ENCODE measurements at places on chromosomes 6 and 20. TPM values are rescaled to one million over a fixed set of nuclear protein-coding genes. Genes with fewer than 3 reads are reported as not detected.

- no peak for DNase-seq
- H3K27me3 ChIP-seq: no peaks in the 10 kb centered on the region
- peaks cover 95% of the 10 kb centered on the region for H3K36me3 ChIP-seq
- no peak overlapping the region for H3K4me3 ChIP-seq
- H3K27ac ChIP-seq: no peak overlapping the region
These were observed 54.2 kb downstream of the DSTN start for GRCh38 chr20:17624070-17624469.

DNA sequence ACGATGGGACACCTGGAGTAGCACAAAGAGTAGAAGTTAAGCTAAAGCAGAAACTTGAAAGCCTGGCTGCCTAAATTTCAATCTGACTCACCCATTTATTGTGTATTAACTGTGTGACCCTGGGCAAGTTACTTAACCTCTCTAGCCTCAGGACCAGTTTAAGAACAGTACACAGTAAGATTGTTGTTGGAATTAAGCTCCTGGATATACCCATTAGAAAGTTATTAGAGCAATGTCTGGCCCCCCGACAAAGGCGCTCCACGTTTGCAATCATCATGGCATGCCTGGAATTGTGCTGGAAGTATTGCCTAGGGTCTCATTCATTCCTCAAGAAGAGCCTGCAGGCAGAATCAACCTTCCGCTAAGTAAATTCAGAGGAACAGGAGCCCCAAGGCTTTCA lies 1.4 kb downstream of the SDC4 start:
- H3K4me1 ChIP-seq: peaks cover 42% of the 10 kb centered on the region
- H3K27ac ChIP-seq: peak overlapping the region; percentile 95
- H3K36me3 ChIP-seq: no peaks in the 10 kb centered on the region

- no peaks in the 10 kb centered on the region for H3K27me3 ChIP-seq
- H3K4me3 ChIP-seq: no peak overlapping the region
- H3K4me1 ChIP-seq: peaks cover under 1% of the 10 kb centered on the region
- no peak overlapping the region for H3K27ac ChIP-seq
- DNase-seq: no peak
- H3K36me3 ChIP-seq: no peaks in the 10 kb centered on the region
These were observed 449.3 kb upstream of the CITED2 start for GRCh38 chr6:139823808-139824126.

DNA sequence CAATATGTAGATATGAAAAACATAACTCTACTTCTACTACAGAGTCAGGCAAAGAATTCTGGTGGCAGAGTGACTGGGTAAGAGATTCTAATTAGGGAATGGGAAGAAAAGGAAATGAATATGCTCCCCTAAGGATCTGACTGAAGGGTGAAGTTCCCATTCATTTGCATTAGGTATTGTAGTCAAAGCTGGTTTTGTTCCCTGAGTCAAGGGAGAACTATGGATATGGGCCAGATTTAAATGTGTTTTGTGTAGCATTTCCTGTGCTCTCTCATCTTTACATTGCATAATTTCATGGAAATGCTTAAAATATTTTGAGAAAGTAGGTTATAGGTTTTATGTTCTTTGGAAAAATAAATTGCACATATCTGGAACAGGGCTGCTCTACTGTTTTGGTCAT lies 299.7 kb downstream of the BTBD3 start:
- H3K27ac ChIP-seq: no peak overlapping the region
- H3K4me3 ChIP-seq: no peak overlapping the region
- no peaks in the 10 kb centered on the region for H3K36me3 ChIP-seq
- no peaks in the 10 kb centered on the region for H3K27me3 ChIP-seq

- H3K4me3 ChIP-seq: no peak overlapping the region
- no peaks in the 10 kb centered on the region for H3K27me3 ChIP-seq
- no peaks in the 10 kb centered on the region for H3K4me1 ChIP-seq
- H3K36me3 ChIP-seq: no peaks in the 10 kb centered on the region
These were observed 121.0 kb upstream of the GJE1 start for GRCh38 chr6:142011775-142012174.

GRCh38 chr6:30749554-30750378 lies 5.4 kb upstream of the IER3 start:
- peaks cover 71% of the 10 kb centered on the region for H3K4me1 ChIP-seq
- peak overlapping the region; percentile 96 for H3K27ac ChIP-seq
- DNase-seq: no peak
- H3K4me3 ChIP-seq: no peak overlapping the region
- H3K27me3 ChIP-seq: no peaks in the 10 kb centered on the region

GRCh38 chr20:9889270-9889981 lies 50.5 kb upstream of the PAK5 start:
- no peaks in the 10 kb centered on the region for H3K27me3 ChIP-seq
- no peak for DNase-seq
- H3K36me3 ChIP-seq: no peaks in the 10 kb centered on the region
- H3K27ac ChIP-seq: no peak overlapping the region

DNA sequence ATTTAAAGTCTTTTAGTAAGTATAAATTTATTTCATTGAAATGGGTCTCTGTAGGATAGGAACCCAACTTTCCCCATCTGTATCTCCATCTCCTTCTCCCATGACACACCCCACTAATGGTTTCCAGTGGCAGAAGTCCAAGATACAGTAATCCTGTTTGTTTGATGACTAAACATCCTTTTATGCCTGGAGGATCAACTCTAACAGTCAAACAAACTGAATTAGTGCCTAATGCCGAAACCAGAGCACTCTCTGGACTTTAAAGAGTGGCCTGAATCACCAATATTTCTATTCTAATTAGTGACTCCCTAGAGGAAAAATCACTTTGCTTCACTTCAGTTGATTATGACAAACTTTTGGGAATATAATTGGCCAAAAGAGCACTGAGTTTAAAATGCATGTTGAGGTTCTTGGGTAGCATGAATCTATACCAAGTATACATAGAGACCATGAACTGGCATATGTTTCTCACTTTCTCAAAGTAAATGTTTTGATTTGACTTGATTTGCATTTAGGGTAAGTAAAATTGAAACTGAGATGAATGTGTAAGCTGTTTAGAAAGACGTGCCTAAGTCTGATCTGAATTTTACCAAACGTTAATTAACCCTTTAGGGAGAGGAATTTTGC lies 776.4 kb upstream of the NRSN1 start:
- no peaks in the 10 kb centered on the region for H3K27me3 ChIP-seq
- H3K4me3 ChIP-seq: no peak overlapping the region
- DNase-seq: no peak
- H3K4me1 ChIP-seq: no peaks in the 10 kb centered on the region
- no peaks in the 10 kb centered on the region for H3K36me3 ChIP-seq

- H3K27ac ChIP-seq: peak overlapping the region; percentile 67
- H3K27me3 ChIP-seq: no peaks in the 10 kb centered on the region
- peaks cover 27% of the 10 kb centered on the region for H3K4me1 ChIP-seq
- no peaks in the 10 kb centered on the region for H3K36me3 ChIP-seq
- DNase-seq: no peak
These were observed 155.2 kb downstream of the CEBPB start for GRCh38 chr20:50345712-50346373.

GRCh38 chr6:168096271-168096764 lies 17.3 kb upstream of the FRMD1 start:
- H3K36me3 ChIP-seq: no peaks in the 10 kb centered on the region
- H3K27me3 ChIP-seq: peaks cover 4% of the 10 kb centered on the region
- H3K4me3 ChIP-seq: no peak overlapping the region
- no peaks in the 10 kb centered on the region for H3K4me1 ChIP-seq
- DNase-seq: no peak

DNA sequence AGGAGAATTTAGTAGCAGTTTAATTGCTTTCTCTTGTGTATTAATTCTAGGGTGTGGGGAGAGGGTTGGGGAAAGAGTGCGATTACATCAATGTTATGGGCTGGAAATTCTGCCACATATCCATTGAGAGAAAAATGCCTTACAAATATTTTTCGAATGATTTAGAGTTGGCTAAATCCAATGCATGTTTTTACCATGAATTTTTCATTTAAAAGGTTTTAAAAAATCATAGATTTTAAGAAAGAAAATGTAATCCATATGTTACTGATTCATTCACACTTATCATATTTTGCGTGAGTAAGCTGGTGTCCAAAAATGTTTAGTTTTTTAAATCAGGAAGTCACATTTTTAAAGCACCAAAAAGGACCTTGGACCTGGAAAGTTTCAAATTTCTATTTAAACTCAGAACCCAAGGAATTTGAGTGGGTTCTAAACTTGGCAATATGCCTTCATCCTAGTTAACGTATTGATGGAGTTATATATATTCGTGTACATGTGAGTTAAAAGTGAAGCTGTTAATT lies 627.4 kb upstream of the CITED2 start:
- H3K27ac ChIP-seq: no peak overlapping the region
- H3K27me3 ChIP-seq: no peaks in the 10 kb centered on the region
- no peak for DNase-seq

GRCh38 chr6:15562977-15563376 lies 99.9 kb downstream of the DTNBP1 start:
- DNase-seq: no peak
- no peak overlapping the region for H3K4me3 ChIP-seq
- no peaks in the 10 kb centered on the region for H3K27me3 ChIP-seq
- no peak overlapping the region for H3K27ac ChIP-seq
- no peaks in the 10 kb centered on the region for H3K36me3 ChIP-seq

DNA sequence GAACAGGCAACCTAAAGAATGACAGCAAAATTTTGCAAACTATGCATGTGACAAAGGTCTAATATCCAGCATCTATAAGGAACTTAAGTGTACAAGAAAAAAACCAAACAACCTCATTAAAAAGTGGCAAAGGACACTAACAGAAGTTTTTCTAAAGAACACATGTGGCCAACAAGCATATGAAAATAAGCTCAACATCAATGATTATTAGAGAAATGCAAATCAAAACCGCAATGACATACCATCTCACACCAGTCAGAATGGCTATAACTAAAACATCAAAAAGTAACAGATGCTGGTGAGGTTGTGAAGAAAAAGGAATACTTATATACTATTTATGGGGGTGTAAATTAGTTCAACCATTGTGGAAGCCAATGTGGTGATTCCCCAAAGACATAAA lies 5.5 kb downstream of the RFPL4B start:
- no peak for DNase-seq
- H3K36me3 ChIP-seq: no peaks in the 10 kb centered on the region
- no peaks in the 10 kb centered on the region for H3K4me1 ChIP-seq
- H3K27ac ChIP-seq: no peak overlapping the region
- no peaks in the 10 kb centered on the region for H3K27me3 ChIP-seq

DNA sequence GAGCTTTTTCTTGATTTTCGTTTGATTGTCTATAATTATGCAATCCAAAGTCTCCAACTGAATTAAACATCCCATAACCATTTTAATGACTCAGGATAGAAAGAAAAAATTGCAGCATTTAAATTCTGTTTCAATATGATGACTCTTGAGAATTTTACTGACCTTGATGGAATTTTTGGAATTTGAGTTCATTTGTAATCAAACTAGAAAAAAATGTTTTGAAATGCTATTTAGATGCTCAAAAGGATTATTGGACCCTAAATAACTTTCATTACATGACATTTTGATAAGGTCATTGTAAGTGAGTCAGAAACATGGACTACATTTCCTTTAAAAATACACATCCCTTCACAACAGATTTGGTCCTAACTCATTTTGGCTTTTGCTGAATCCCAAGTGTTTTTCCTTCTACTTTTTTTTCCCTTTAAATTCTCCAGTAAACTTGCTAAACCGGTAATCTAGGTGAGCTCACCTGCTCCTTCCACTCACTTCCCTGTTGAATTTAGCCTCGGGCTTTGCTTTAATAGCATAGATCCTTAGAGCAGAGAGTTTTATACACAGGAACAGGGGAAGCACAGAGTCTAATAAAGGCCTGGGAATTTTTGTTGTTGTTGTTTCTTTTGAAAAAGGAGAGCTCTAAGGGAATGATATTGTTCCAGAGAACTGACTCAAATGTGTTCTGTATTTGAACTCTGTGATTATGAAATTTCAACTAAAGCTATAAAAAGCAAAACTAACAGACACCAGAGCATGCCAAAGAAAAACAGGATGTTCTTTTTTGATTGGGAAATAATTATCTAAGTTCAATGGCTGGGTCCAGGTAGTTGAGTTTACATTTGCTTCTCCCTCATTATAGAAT lies 1088.2 kb upstream of the CITED2 start:
- peak overlapping the region; percentile 78 for H3K27ac ChIP-seq
- H3K36me3 ChIP-seq: no peaks in the 10 kb centered on the region
- H3K4me1 ChIP-seq: no peaks in the 10 kb centered on the region
- no peak overlapping the region for H3K4me3 ChIP-seq
- no peaks in the 10 kb centered on the region for H3K27me3 ChIP-seq
- no peak for DNase-seq

- DNase-seq: no peak
- no peak overlapping the region for H3K4me3 ChIP-seq
- H3K27me3 ChIP-seq: peaks cover 72% of the 10 kb centered on the region
These were observed 4.9 kb downstream of the TBXT start for GRCh38 chr6:166162599-166163342.

DNA sequence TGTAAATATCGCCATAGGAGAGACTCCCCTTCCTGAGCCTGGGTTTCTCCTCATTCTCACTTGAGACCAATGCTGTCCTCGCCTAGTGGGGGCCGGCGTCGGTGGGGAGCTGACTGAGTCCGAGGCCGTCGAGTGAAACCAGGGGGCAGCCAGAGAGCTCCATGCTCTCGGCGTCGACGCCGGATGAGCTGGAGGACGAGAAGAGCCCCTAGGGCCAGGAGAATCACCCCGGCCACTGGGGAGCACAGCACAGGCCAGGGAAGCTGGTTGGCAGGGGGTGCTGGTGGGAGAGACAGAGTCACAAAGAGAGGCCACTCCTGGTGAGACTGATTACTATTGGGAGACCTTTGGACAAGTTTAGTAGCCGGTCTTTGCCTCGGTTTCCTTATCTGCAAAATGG lies 6.4 kb upstream of the GPSM3 start:
- no peaks in the 10 kb centered on the region for H3K27me3 ChIP-seq
- no peak for DNase-seq
- peaks cover 20% of the 10 kb centered on the region for H3K36me3 ChIP-seq
- no peak overlapping the region for H3K4me3 ChIP-seq
- H3K4me1 ChIP-seq: peaks cover 32% of the 10 kb centered on the region
- H3K27ac ChIP-seq: peak overlapping the region; percentile 99

The SLC22A7 gene
- 0.15 TPM for polyA plus RNA-seq

The PNLDC1 gene
- polyA plus RNA-seq: 0.29 TPM

The PGC gene
- 0.58 TPM for polyA plus RNA-seq

The ENPP1 gene
- polyA plus RNA-seq: 0.45 TPM

The TRIM15 gene
- not detected for polyA plus RNA-seq

The PRR18 gene
- 0.03 TPM for polyA plus RNA-seq

The LTA gene
- polyA plus RNA-seq: 0.44 TPM

The COX4I2 gene
- polyA plus RNA-seq: 30.4 TPM

The CFB gene
- polyA plus RNA-seq: 15.8 TPM

All from heart right ventricle (tissue), 16 donors.